ENCODE measurements at places on chromosomes 1 and 21. TPM values are rescaled to one million over a fixed set of nuclear protein-coding genes. Genes with fewer than 3 reads are reported as not detected.

GRCh38 chr1:25902462-25902861, 3.8 kb downstream of the STMN1 start:
- DNase-seq: no peak

- DNase-seq: no peak
These were observed 7.3 kb downstream of the TSHB start for GRCh38 chr1:115036814-115037507.

- no peak for DNase-seq
These were observed 156.5 kb upstream of the VAMP3 start for GRCh38 chr1:7614576-7615074.

DNA sequence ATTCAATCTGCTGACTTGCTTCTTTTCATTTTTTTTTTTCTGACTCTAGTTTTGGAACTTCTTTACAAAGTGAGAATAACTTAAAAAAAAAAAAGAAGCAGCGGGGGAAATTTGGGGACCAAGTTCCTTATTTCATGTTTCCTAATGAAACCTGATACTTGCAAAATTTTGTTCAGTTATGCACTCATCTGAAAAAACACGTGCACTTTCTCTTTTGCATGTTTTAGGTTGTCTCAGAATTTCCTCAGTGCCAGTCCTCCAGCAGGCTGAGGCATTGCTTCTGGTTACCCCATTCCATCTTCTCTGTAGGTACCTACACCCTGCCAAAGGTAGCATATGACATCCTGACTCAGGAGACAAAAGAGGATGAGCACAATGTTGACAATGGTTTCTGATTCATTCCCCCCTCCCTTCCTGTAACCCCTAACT, 299.7 kb downstream of the GRIK1 start:
- DNase-seq: no peak

SH2D1B gene
- total RNA-seq: not detected

Data from thyroid gland (tissue), 4 donors.